ENCODE measurements at places on chromosomes 7 and 10.

DNA sequence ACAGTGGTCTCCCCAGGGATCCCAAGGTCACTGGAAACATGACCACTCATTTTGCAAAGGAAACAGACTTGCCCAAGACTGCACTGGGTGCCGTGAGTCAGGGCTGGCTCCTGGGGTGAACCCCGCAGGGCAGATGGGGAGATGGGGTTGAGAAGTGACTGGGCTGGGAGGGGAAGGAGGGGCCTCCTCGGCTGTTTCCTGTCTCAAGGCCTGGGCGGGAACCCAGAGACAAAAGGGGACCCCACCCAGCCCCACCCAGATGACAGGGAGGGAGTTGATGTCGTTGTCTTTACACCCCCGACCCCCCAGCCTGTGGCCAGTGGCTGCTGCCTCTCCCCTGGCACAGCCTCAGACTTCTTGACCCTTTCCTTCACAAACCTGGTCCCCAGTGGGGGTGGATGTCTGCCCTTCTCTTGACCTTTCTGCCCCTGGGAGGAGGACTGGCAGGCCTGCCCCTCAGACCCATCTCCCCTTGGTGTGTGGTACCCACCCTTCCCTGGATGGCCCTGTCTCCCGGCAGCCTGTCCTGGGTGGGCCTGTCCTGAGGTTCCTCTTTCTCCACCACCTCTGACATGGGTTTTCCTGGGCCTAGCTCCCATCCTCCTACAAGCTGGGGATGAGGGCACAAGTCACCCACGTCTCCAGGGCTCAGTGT is 1.4 kb downstream of the MYO1G start:
- DNase-seq, result peak; percentile 60

DNA sequence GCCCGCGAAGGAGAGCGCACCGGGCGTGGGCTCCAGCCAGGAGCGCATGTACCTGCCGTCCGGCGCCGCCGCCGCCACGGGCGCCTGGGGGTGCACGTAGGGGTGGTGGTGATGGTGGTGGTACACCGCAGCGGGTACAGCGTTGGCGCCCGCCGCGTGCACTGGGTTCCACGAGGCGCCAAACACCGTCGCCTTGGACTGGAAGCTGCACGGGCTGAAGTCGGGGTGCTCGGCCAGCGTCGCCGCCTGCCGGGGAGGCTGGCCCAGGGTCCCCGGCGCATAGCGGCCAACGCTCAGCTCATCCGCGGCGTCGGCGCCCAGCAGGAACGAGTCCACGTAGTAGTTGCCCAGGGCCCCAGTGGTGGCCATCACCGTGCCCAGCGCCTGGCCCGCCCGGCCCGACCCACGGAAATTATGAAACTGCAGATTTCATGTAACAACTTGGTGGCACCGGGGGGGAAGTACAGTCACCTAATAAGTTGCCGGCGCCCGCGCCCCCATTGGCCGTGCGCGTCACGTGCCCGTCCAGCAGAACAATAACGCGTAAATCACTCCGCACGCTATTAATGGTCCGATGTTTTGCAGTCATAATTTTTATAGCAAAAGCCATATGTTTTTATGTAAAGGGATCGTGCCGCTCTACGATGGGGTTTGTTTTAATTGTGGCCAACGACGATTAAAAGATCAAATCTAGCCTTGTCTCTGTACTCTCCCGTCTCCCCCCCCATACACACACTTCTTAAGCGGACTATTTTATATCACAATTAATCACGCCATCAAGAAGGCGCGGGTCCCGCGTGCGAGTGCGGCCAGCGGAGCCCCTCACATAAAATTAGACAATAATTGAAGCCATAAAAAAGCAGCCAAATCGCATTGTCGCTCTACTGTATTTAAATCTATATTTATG is at the start of gene HOXA9:
Gene HOXA9, minus strand, starts transcription at position 449 of the 907 bp plus-strand sequence. Its CDS starts 80 bp downstream, at position 369.
- no peak for DNase-seq

- DNase-seq, result no peak
Measured at GRCh38 chr7:77331938-77332695, 84.0 kb downstream of the GSAP start.

GRCh38 chr7:2029211-2029905 is 203.4 kb downstream of the MAD1L1 start:
- DNase-seq, result no peak

GRCh38 chr10:3248526-3249306 is 76.1 kb upstream of the PITRM1 start:
- DNase-seq, result no peak

GRCh38 chr7:148485618-148486017 is 104.9 kb upstream of the C7orf33 start:
- no peak for DNase-seq

DNA sequence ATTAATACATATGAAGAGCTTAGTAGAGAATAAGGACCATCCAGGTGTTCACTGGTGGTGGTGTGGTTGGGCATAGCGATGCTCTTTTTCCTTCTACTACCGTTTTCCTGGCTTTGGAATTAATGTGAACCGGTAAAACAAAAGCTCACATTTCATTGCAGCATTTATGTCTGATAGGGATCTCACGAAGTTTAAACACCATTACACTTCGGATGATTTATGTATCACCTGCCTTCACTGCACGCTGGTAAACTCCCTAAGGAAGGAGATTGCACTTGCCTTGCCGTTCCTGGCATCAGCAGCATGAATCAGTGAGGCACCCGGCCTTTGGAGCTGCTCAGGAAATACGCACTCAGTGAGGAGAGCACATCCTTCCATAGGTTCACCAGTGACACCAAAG is 47.5 kb downstream of the WIPF3 start:
- DNase-seq, result no peak

DNA sequence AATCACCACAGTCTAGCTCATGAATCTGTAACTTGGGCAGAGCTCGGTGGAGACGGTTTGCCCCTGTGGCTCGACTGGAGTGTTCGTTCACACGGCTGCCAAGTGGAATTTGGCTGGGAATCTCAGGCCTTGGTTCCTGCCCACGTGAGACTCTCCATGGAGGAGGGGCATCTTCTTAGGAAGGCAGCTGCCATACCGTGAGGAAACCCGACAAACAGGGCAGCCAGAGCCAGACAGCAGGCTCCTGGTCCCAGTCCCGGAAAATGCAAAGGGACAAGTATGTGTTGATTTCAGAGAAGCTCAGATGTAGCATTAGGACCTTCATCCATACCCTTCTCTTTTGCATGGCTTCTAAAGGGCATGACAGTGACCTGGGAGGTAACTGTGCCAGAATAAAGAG is 26.6 kb downstream of the AMZ1 start:
- no peak for DNase-seq

DNA sequence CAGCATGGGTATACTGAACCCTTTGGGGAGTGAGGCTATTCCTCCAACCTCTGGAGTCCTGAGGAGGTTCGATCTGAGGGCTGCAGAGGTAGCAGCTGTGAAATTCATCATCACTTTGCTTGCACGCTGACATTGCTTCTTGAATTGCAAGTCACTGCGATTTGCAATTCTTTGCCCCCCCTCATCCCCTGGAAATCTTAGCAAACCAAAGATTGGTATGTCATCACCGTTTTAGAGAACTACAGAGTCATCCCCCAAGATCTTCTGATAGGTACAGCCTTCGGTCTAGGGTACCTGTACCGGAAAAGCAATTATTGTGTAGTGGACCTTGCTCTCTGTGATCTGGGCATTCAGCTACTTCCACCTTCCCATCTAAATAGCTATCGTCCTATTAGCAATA is 192.6 kb downstream of the KLF6 start:
- no peak for DNase-seq

GRCh38 chr10:91389636-91390512 is 20.3 kb upstream of the HECTD2 start:
- DNase-seq, result no peak

GRCh38 chr10:60661637-60662036 is 116.6 kb upstream of the CDK1 start:
- no peak for DNase-seq

- DNase-seq, result no peak
Measured at GRCh38 chr7:30937416-30937815, 25.8 kb downstream of the AQP1 start.

GRCh38 chr10:50453940-50454339 is 169.8 kb downstream of the SGMS1 start:
- no peak for DNase-seq

- no peak for DNase-seq
Measured at GRCh38 chr10:43389867-43390266, 18.4 kb downstream of the FXYD4 start.

GRCh38 chr10:74213571-74214162 is 62.6 kb downstream of the ADK start:
- DNase-seq, result no peak

DNA sequence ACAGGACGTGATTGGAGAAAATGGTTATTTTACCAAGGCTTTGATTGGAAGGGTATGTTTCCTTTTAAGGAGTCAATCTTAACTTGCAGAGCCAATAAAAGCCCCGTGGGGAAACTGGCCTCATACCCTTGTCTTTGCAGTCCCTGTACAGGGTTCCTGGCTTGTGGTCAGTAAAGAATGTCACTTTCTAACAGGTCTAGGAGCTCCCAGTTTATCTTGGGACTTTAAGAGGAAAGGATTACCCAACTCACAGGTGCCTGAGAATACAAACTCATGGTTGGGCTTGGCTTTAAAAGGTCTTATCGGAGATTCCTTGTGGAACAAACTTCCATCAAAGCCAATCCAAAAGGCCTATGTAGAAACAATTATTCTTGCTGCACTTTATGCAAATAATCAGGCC is 221.8 kb downstream of the PHF14 start:
- DNase-seq, result no peak

GRCh38 chr7:111093496-111093895 is 2.6 kb downstream of the LRRN3 start:
- no peak for DNase-seq

GRCh38 chr7:51351661-51352060 is 35.1 kb upstream of the COBL start:
- no peak for DNase-seq

DNA sequence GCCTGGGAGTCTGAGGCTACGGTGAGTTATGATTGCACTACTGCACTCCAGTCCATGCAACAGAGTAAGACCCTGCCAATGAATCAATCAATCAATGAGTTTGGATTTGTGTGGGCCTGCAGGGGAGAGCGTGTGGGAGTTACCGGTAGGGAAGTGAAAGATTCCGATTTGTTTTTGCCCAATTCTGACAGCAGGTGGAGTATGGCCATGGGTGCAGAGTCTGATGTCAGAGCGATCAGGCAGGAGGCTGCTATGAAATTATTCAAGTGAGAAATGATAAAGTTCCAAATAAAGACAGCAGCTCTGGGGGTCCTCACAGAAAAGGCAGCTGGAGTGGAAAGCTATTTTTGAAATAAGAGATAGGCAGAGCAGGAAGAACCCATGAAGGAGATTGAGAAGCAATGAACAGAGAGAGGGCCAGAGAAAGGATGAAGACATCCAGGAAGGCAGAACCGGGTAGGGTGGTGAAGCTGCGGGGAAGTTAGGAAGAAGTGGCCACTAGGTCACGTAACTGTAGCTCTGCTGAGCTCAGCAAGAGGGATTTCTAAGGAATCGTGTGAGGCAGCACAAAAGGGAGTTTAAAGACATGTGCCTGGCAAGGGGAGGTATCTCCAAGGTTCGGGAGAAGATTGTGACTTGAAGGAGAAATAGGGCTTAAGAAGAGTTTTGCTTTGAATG is 93.7 kb upstream of the NMT2 start:
- no peak for DNase-seq

GRCh38 chr7:106767498-106768323 is 97.4 kb upstream of the PIK3CG start:
- no peak for DNase-seq

GRCh38 chr10:61974601-61975390 is 73.3 kb downstream of the ARID5B start:
- no peak for DNase-seq

- no peak for DNase-seq
Measured at GRCh38 chr7:73824986-73825385, 5.8 kb upstream of the CLDN4 start.

DNA sequence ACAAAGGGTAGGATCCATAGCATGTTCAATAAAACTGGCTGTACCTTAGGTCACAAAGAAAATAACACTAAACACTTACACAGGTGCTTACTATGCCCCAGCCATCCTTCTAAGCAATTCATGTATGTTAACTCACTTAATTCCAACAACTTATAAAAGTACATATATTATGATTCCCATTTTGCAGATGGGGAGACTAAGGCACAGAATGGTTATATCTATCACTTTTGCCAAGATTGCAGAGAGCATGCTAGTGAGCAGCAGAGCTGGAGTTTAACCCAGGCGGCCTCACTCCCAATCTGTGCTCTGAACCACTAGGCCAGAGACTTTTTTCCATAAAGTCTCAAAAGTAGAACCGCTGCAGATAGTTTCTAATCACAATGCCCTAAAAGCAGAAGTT is 18.9 kb upstream of the UBN2 start:
- no peak for DNase-seq

- DNase-seq, result no peak
Measured at GRCh38 chr10:29181936-29182335, 106.9 kb upstream of the LYZL1 start.

GRCh38 chr7:18829858-18830285 is 287.6 kb downstream of the TWIST1 start:
- DNase-seq, result no peak

Measured in activated naive CD4-positive, alpha-beta T cell (primary cell).